CD8-positive, alpha-beta T cell (primary cell): ENCODE measurements at places on chromosomes 12 and 14.
A peak's percentile ranks its signal among the peaks of the same experiment; 100 is the strongest.

GRCh38 chr12:105477873-105478272, 147.4 kb downstream of the C12orf75 start:
- no peak for DNase-seq

- DNase-seq = no peak
Observed at GRCh38 chr14:55454264-55455002, 14.0 kb upstream of the TBPL2 start.

GRCh38 chr14:97995038-97995437, 1197.9 kb downstream of the VRK1 start:
- DNase-seq = no peak

GRCh38 chr14:105281371-105282097, 19.3 kb downstream of the BRF1 start:
- DNase-seq = no peak

GRCh38 chr14:92637864-92638263, 110.6 kb downstream of the LGMN start:
- DNase-seq = no peak

GRCh38 chr12:104852896-104853295, 105.2 kb downstream of the SLC41A2 start:
- DNase-seq = no peak

- DNase-seq = no peak
Observed at GRCh38 chr14:95025218-95025617, 132.1 kb downstream of the DICER1 start.

GRCh38 chr12:78719721-78720120, 144.9 kb upstream of the SYT1 start:
- DNase-seq = no peak

DNA sequence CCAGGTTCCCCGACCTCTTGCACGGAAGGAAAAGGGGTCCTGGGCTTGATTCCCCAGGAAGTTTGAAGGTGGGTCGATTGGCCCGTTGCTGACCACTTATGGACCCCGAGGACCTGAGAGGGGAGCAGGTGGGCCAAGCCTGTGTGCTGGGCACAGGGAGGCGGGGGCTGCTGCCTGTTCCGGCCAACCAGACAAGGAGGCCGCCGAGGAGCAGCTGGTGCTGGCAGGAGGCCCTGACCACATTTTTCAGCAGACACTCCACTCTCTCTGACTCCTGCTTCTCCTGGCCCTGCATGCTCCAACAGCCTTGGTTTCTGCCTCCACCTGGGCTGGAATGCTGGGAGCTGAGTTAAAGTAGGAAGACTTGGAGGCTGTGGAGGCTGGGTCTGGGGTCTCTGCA, 42.8 kb downstream of the NOS1 start:
- DNase-seq = no peak

- no peak for DNase-seq
Observed at GRCh38 chr12:46374310-46374709, 1.7 kb upstream of the SLC38A2 start.

DNA sequence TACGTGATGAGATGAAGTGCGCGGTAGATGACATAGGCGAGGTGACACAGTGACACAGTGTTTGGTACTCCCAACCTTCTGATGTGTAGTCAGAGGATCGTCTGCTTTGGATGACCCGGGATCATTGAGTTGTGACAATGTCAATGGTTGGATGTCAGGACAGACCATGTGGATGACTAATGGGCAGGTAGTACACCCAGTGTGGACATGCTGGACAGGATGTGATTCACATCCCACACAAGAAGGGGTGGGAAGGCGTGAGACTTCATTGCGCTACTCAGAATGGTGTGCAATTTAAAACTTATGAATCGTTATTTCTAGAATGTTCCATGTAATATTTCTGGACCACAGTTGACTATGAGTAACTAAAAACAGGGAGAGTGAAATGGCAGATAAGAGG, 23.8 kb downstream of the MAP3K9 start:
- no peak for DNase-seq

DNA sequence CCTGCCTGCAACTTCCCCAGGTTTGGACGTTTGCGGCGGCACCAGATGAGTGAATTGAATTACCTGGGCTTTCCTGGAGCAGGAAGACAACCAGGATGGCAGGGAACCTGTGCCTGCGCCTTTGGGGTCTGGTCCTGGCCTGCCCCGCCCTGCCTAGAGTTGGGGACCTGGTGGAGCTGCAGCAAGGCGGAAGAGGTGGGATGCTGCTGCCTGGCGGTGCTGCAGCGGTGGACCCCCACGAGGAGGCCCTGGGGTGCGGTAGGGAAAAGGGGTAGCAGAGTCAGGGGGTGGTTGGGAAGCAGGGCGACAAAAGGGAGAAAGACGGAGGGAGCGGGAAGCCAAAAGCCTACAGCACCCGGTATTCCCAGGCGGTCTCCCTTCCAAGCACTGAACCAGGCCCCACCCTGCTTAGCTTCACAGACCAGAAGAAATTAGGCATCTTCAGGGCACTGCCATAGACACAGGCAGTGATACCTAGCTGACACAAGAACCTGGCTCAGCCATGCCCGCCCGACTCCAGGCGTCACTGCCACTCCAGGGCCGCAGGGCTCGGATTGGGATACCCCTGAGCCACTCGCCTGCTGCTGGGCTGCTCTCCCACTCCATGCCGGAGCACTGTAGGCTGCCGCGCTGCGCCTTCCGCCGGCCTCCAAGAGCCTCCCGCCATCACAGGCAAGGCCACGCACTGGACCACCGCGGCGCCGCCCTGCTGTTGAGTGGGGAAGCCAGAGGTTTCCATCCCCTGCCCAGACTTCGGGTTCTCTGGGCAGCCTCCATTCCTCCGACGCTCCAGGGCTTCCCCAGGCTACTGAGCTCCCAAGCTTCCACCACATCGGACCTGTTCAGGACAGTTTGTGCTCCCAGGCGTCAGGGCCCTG, 155.2 kb upstream of the ALG10B start:
- no peak for DNase-seq

GRCh38 chr14:64502887-64503433, 678 bp downstream of the ZBTB25 start:
- peak; percentile 36 for DNase-seq

- DNase-seq = no peak
Observed at GRCh38 chr12:11953523-11953922, 117.2 kb upstream of the BCL2L14 start.

- DNase-seq = no peak
Observed at GRCh38 chr12:84910549-84911241, 1.9 kb downstream of the SLC6A15 start.

DNA sequence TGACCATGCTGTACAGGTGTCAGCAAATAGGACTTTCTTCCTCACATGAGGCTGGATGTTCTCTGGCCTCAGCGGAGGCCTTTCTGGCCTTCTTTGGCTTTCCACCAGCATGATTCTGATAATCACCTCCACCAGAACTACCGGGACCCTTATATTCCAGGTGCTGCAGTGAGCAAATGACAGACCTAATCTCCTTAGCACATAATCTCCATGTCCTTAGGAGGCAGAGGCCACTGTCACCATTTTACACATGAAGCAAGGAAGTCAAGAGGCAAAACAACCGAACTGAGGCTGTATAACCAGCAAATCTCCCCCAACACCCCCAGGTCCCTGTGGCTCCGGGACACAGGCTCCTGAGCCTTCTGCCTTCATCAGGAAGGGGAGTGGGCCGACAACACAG, 91.2 kb downstream of the ITPK1 start:
- DNase-seq = no peak

DNA sequence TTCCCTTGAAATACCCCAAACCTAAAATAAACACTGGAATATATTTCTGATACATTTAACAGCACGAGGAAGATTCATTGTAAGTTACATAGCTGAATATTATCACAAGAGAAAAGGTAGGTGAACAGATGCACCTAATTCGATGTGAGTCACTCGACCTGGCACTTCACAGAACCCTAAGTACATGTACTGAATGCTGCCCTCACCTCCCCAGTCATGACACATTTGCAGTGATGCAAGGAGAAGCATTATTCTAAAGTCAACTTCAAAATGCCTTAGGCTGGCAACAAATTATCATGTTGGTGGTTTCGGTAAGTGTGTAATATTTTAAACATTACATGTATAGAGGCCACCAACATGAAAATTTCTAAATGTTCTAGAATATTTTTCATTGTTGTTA, 35.2 kb upstream of the TMTC2 start:
- DNase-seq = no peak

DNA sequence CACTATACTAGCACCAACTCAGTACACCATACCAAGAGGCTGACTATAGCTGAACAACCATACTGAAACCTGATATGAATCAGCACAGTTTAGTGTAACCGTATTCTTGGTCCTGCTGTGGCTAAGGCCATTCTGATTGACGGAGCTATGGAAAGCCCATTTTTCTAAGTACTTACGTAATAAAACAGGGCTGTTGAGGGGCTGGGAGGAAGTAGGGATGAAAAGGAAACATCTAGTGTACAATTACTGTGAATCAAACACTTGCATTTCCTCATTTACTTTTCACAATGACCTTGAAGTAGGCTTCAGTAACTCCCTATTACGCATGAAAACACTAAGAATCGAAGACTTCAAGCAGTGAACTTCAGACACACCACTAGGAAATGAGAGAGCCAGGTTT, 198.2 kb downstream of the BTG1 start:
- no peak for DNase-seq

DNA sequence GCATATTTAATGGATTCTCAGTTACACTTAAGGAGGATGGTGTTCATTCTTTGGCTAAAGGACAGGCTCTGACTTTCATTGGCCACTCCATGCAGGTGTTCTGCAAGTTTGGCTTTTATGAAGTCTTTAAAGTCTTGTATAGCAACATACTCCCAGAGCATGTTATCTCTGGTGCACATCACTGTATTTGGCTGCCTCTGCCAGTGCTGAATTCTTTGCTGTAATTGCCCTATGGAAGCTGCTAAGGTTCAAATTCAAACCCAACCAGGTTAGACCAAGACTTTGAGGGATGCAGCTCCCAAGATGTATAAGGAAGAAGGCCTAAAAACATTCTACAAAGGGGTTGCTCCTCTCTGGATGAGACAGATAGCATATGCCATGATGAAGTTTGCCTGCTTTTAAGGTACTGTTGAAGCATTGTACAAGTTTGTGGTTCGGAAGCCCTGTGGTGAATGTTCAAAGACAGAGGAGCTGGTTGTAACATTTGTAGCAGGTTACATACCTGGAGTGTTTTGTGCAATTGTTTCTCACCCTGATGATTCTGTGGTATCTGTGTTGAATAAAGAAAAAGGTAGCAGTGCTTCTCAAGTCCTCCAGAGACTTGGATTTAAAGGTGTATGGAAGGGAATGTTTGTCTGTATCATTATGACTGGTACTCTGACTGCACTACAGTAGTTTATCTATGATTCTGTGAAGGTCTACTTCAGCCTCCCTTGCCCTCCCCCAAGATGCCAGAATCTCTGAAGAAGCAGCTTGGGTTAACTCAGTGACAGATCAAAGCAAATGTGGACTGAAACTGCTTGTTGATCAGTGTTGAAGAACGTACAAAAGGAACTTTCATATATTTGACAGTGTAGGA, 19.4 kb downstream of the TMEM116 start:
- DNase-seq = peak; percentile 56

DNA sequence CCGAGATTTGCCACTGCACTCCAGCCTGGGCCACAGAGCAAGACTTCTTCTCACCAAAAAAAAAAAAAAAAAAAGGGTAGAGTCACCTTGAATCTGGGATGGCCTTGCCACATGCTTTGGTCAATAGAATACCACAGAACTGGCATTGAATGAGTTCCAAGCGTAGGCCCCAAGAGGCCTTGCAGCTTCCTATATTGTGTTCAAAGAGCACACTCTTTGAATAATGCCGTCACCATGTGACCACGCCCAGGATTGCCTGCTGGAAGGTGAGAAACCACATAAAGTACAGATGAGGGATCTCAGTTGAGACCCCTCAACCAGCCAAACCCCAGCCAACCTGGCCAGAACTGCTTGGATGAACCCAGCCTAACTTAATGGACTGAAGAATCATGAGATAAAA, 239.2 kb upstream of the AMIGO2 start:
- DNase-seq = peak; percentile 70

- DNase-seq = no peak
Observed at GRCh38 chr12:27975222-27976136, 2.9 kb upstream of the PTHLH start.

DNA sequence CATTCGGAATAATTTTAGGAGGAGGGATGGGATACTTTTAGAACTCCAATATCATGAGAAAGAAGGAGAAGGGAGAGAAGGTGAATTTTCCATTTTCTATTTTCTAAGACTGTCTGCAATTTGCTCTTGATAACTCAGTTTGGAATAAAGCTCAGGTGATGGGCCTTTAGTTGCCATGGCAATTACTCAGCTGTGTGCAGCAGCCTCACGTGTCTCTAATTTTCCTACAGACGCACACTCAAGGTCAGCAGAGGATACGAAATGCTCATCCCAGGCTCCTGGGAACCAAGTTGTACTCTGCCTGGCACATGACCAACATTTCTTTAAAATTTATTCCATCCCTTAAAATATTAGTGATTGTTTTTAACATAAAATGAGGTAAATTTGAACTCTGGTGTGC, 76.7 kb downstream of the TTC8 start:
- no peak for DNase-seq

DNA sequence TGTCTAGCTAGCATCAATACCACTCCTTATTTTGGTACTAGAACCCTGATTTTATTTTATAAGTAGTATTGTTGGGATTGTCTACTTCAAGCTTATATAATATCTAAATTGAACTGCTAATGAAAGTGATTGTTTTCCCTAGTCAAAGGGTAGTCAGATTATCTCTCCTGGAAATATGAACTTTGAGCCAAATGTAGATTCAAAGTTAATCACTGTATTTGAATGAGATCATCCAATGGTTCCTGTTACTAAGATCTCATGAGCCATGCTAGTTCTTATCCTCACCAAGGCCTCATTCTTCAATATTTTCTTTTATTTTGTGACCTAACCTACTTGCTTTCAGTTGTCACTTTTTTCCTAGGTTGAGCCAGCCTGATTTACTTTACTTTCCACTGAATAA, 276.7 kb downstream of the RASSF9 start:
- no peak for DNase-seq

DNA sequence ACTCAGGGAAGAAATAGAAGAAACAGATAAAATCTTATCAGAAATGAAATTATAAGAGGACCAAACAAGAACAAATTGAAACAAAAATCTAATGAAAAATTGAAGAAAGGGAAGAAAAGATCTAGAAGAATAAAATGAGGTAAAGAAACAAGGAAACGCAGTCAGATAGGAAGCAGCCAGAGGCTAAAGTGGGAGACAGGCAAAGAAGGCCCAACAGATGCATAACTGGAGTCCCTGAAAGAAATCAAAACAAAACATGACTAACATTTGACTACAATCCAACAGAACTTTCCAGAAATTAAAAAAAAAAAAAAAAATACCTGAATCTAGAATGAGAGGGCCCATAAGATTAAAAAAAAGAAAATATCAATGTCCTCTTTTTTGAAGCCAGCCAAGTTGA, 65.6 kb downstream of the AMN start:
- DNase-seq = no peak

- DNase-seq = no peak
Observed at GRCh38 chr12:72089678-72090077, 151.0 kb downstream of the TPH2 start.
